ENCODE measurements at places on chromosomes 6 and 20.
A peak's percentile ranks its signal among the peaks of the same experiment; 100 is the strongest.

DNA sequence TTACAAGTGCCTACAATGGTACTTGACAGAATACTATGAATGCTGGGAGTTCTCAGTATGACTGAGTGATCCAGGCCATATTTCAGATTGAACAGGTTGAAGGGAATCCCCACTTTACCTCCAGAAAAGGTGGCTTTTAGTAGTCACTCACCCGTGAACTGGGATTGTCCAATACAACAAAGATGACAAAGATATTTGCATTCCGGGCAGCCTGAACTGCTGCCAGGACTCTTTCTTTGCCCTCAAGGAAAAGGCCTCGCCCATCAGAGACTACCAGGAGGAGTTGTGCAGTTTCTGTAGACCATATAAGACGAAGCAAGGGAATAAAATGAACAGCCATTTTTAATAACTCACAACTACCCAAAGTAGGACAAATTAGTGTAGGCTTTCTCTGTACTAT lies 6.3 kb upstream of the LYRM2 start:
- no peak for DNase-seq

DNA sequence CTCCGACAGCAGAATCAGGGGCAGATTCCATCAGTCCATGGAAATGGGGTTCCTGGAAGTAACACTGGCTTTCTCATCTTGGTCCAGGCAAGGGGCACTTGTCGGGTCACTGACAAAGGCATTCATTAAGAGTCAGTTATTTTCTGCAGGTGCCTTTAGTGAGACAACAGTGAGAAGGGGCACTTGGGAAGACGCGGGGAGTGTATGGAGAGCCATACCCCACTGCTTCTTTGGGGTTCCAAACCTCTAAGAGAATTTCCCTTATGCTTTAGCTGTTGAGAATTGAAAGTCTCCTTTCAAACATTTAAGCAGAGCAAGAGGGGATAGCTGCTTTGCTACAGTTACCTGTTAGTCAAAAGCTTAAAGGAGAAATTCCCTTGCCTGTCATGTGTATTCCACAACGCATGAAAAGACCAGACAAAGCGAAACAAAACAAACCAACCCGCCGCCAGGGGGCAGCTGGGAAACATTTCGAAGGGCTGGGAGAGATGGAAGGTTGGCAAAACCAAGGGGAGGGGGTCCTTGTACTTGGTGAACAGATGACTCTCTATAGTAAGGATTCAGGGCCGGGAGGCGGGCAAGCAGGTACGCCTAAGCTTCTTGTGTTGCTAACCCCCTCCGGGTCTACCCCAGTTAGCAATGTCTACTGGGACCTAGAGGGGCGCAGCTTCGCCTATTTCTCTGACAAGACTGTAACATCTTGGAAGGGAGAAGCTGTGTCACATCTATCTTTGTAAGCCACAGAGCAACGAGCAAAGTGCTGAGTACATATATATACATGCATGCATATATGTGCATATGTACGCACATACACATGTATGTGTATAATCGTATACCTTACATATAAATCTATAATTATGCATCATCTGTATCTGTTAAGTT lies 474.9 kb upstream of the AGPAT4 start:
- DNase-seq: no peak

DNA sequence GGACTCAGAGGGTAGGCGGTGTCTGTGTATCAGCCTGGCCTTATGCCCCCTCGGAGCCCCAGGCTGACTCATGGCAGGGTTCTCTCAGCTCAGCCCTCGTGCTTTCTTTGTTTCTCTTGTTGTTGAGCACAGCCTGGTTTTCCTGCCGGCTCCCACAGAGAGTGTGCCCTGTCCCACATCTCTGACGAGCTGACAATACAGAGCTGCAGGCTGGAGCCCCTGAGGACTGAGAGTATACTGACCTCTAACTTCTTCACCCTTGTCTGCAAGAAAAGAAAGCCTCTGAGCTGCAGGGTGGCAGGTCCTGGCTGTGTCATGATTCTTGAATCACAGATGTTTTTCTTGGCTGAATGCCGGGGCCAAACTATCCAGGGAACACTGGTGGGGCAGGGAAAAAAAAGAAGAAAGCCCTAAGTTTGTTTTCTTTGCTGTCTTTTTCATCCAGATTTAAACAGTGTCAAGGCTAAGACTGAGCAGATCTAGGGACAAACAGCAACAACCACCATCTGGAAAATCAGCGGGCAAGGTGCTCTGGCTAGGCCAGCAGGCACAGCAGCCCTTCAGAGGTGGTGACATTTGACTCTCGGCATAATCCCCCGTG lies 63.3 kb upstream of the ZNF133 start:
- DNase-seq: no peak

- no peak for DNase-seq
Measured at GRCh38 chr6:129368970-129369369, 341.0 kb downstream of the ARHGAP18 start.

- no peak for DNase-seq
Measured at GRCh38 chr6:93164781-93165180, 254.6 kb downstream of the EPHA7 start.

DNA sequence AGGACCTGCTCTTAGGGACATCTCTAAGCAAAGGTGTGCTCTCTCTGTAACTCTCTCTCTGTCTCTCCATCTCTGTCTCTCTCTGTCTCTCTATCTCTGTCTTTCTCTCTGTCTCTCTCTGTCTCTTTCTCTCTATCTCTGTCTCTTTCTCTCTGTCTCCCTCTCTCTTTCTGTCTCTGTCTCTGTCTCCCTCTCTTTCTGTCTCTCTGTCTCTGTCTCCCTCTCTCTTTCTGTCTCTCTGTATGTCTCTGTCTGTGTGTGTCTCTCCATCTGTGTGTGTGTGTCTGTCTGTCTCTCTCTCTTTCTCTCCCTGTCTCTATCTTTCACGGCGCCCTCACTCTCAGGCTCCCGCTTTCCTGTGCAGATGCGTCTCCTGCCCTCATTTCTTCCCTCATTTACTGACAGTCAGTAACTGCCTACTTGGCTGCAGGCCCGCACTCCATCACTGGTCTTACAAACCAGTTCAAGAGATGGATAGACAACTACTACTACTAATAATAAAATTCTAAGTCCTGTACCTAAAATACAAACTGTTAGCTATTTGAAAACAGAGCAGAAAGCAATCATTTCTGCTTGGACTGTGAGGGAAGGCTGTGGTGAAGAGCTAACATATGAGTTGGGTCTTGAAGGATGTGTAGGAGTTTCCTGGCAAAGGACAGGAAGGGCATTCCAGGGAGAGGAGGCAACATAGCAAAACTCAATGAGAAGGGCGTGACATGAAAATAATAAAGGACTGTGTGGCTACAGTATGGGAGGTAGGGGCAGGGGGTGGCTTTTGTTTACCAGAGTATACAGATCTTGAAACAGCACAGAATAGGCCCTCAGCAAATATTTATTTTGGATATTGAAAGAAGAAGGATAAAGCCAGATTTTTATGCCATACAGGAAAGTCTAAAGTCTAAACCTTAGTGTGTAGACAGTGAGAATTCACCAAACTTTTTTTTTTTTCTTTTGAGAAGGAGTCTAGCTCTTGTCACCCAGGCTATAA lies 67.8 kb upstream of the TAB2 start:
- no peak for DNase-seq

GRCh38 chr6:36326356-36326995 lies 10.2 kb downstream of the BNIP5 start:
- DNase-seq: no peak

GRCh38 chr6:37537548-37537947 lies 37.9 kb upstream of the CCDC167 start:
- DNase-seq: no peak

DNA sequence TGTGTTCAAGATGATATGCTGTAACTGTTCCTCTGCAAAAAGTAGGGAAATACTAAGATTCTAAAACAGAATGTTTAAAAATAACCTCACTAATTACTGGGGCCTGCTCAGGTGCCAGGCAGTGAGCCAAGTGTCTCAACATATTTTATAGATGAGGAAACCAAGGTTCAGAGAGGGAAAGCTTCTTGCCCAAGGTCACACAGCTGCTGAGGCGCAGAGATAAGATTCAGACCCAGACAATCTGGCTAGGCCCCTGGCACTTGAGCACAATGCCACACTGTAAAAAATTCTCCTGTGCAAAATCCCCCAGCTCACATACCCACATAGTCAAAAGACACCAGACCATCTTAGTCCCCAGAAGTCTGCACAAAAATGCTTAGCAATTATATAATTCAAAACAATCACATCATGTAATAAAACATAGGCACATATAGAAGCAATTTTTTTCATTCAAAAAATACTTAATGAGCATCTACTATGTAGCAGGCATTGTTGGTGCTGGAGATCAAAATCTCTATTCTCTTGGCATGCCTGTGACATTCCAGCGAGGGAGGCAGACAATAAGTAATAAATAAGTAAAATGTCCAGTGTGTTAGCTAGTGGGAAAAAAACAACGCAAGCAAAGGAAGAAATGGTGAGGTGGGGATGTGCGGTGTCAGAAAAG lies 10.3 kb downstream of the PREX1 start:
- DNase-seq: no peak

GRCh38 chr20:24823989-24824693 lies 124.9 kb upstream of the CST7 start:
- DNase-seq: no peak

- DNase-seq: no peak
Measured at GRCh38 chr6:23305325-23305943, 736.1 kb downstream of the HDGFL1 start.

GRCh38 chr6:105781248-105781647 lies 304.9 kb upstream of the PRDM1 start:
- DNase-seq: no peak

- DNase-seq: no peak
Measured at GRCh38 chr6:137783710-137784109, 83.3 kb upstream of the TNFAIP3 start.

DNA sequence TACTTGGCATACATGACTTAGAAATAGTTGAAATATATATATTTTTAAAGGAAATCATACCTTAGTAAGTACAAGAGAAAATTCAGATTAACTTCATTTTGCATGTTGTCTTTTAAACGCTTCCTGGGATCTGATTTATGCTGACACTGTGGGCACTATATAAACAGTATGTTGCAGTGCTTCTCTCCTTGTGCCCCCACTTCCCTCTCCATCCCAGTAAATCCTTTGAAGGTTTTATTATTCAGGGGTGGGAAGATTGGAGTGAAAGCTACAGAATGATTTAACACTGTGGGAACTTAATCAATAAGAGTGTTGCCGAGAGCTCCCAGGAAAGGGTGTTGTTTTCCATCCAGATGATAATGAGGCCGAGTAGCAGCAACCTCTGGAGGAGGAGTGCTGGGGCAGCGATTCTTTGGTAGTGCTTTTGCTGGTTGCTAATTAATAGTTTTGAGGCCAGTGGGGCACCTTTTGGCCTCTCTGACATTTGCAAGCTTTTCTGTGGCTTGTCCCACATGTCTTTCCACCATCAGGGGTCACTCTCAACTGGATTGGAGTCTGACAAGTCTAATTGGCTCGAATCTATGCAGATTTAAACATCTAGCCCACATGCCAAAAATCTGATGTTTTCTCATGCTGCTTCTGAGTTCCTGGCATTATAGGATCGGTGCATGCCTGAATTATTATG lies 183.0 kb upstream of the MMS22L start:
- no peak for DNase-seq

GRCh38 chr20:14865731-14866130 lies 528.3 kb upstream of the FLRT3 start:
- no peak for DNase-seq

- DNase-seq: peak; percentile 8
Measured at GRCh38 chr6:72620871-72621290, 983 bp upstream of the KCNQ5 start.

GRCh38 chr6:16546861-16547260 lies 214.4 kb downstream of the ATXN1 start:
- no peak for DNase-seq

GRCh38 chr20:37534401-37535157 lies 6.9 kb upstream of the BLCAP start:
- peak; percentile 81 for DNase-seq

GRCh38 chr20:1533059-1533458 lies 24.4 kb downstream of the SIRPD start:
- no peak for DNase-seq

- DNase-seq: no peak
Measured at GRCh38 chr6:109167562-109167961, 72.3 kb downstream of the CEP57L1 start.

DNA sequence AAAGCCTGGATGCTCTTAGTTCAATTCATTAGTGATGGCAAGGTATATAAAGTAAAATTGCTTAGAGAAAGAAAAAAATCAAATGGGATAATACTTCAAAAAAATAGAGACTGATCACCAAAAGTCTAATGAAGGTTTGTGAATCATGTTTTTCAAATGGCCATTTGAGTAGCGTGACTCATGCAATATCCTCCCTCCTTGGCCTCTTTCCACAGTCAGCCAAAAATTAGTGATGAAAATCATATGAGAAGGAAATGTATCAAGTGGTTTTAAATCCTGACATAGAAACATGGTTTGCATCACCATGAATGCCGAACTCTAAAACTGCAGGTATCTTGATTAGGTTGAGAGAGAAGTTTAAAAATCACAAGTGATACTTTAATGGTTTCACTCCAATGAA lies 1.2 kb upstream of the COL19A1 start:
- DNase-seq: no peak

GRCh38 chr20:341682-342081 lies 5.2 kb upstream of the NRSN2 start:
- no peak for DNase-seq

- no peak for DNase-seq
Measured at GRCh38 chr6:36459501-36459900, 16.7 kb downstream of the KCTD20 start.

DNA sequence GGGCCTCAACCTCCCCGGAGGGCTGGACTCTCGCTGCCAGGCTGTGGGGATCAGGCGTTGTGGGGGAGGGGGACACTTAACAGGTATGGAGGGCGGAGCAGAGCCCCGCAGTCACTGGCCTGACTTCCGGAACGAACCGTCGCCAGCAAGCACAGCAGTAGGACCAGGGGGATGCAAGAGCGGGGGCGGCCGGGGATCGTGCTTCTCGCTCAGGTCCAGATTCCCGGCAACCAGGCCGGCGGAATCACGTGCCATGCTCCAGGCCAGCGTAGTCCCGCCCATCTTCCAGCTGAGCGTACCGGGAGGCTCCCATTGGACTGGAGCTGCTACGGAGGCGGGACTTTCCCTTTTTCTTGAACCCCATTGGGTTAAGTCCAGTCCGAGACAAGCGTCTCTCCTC lies 10.0 kb upstream of the POU5F1 start:
- peak; percentile 73 for DNase-seq

GRCh38 chr6:18503206-18503592 lies 116.0 kb downstream of the RNF144B start:
- no peak for DNase-seq
